ENCODE measurements at places on chromosomes 6 and 20.

- no peak for DNase-seq
Observed at GRCh38 chr20:21862956-21863355, 157.5 kb downstream of the PAX1 start.

DNA sequence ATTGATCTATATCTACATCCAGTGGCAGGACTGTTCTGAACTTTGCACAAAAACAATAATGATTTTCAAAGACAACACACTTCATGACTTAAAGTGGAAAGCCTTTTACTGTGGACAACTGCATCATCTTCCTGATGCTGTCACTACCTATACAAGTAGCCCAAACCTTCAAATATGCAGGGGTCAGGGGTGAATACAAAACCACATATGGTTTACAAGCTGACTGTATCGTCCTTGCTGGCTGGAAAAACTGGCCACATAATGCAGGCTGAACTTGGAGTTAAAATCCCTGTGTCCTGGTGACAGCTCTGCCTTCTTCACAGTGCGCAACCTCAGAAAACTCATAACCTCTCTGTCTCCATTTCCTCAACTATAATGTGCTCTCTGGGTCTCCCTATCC, 128.9 kb downstream of the GMDS start:
- DNase-seq, result no peak

GRCh38 chr6:44481056-44481455, 93.5 kb downstream of the CDC5L start:
- DNase-seq, result no peak

- DNase-seq, result no peak
Observed at GRCh38 chr6:57087916-57088315, 2.1 kb upstream of the ZNF451 start.

GRCh38 chr6:34638834-34639736, 57.5 kb downstream of the ILRUN start:
- no peak for DNase-seq

GRCh38 chr20:46541229-46541935, 9.1 kb downstream of the OCSTAMP start:
- DNase-seq, result no peak

DNA sequence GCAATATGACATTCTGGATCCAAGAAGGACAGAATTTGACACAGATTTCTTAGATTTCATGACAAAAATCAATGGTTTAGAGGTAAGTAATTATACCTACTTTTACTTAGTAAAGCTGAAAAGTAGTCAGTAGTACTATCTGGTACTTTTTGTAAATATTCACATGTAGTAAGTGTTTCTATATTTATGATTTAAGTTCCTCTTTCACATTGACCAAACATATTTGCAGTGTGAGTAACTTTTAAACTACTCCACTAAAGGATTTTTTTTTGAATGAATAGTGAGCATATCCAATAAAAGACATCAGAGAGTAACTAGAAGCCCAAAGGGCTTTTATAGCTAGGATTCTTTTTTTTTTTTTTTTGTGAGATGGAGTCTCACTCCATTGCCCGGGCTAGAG, 60.8 kb downstream of the DNAH8 start:
- no peak for DNase-seq

- DNase-seq, result no peak
Observed at GRCh38 chr6:166861304-166861703, 95.0 kb downstream of the RNASET2 start.

GRCh38 chr20:34639755-34640222, 37.1 kb downstream of the PIGU start:
- no peak for DNase-seq

GRCh38 chr20:19519466-19519865, 238.6 kb upstream of the RIN2 start:
- DNase-seq, result no peak

DNA sequence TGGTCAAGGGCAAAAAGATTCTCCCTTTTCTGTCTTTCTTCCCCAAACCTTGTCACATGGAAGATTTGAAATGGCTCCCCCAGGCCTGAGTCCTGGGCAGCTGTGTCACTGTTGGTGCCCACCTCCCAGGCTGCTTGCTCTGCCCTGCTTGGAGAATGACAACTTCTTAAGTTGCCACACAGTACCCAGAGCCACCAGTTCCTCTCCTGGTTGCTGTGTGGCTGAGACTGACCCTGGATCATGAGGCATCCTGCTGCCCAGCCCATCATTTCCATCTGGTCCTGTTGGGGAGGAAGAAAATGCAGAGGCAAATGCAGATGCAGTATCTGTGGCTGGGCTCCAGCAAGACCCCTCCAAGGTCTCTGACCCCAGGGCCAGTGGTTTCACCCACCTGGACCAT, 113.7 kb downstream of the PHACTR3 start:
- no peak for DNase-seq

- no peak for DNase-seq
Observed at GRCh38 chr20:36275441-36276189, 30.5 kb upstream of the DLGAP4 start.

- DNase-seq, result peak; percentile 56
Observed at GRCh38 chr6:137342607-137343190, 123.5 kb upstream of the IFNGR1 start.

DNA sequence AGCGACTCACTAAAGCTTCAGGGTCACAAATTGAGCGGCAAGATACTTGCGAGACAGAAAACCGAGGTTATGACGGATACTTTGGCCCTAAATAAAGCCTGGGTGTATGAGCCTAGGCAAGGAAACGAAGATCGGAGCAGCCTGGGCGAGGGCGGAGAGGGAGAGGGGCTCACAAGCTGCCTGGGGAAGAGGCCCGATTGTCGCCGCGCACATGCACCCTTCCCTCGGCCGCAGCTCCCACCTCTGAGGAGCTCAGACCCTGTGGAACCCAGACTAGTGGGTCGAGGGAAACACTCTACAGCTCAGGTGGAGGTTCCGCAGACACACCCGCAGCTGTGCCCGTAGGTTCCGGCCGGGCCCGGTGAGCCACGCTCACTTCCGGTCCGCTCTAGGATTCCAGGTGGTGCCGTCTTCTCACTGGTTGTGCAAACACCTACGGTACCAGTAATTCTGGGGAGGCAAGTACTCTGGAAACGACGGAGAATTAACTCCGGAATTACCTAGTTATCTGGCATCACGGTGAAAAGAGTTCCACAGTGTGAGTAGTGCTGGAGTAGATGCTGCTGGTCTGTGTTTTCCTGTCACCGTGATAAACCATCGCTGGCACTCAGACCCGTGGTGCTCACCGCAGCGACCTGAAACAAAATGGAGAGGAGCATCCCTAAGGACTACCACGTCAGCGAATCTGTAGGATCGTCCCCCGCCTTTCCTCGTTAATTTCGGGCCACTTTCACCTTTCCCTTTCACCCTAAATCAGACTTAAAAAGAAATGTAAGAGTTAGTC, 61.5 kb downstream of the GPX5 start:
- no peak for DNase-seq

- no peak for DNase-seq
Observed at GRCh38 chr20:59424976-59425375, 124.6 kb downstream of the EDN3 start.

DNA sequence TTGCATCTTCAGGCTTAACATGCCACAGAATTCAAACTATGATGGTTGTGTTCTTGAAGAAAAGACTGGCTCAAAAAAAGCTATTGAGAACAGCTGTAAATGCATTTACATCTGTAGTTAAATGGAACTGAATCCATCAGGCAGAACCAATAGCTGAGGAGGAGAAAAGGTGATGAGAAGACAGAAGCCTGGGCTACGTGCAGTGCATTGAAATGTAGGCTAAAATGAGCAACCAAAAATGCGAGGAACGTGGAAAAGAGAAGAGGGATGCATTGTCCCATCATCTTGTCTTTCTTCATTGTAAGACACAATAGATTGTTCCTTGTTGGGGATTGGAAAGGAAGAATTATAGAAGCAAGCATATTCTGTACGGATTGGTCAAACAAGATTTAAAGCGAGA, 13.8 kb upstream of the HDDC2 start:
- DNase-seq, result no peak

GRCh38 chr20:237489-237888, 10.4 kb downstream of the DEFB129 start:
- DNase-seq, result peak; percentile 22

DNA sequence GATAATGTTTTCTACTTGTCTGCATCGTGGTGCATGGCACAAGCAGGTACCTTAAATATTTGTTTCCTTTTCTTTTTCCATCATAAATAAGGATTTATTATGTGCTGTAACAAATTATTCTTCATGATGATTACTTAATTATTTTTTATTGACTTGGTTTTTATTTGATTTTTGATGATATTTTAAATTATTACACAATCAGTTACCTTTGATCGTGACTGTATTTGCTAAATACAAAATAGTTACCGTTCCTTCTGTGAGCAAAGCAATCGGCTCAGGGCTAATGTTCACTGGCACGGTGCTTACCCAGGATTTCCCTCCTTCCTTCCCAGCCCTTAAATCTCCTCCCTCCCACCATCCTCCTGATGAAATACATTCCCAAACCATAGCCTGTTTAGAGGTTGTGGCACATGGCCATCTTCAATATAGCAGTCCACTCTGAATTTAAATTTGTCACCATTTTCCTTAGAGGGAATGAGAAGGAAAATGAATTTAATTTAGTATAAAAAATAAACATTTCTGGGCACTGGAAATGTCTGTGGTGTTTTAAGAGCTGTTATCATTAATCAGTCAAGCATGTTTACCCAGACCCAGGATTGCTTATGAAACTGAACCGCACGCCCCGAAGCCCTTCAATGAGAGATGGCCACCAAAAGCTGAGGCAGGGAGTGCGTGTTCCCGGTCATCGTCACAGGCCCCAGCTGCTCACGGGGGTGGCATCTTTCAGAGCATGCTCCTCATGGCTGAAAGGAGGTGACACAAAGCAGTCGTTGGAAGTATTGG, 23.0 kb upstream of the EXOC2 start:
- no peak for DNase-seq

- DNase-seq, result no peak
Observed at GRCh38 chr6:139473731-139474130, 99.3 kb upstream of the CITED2 start.

DNA sequence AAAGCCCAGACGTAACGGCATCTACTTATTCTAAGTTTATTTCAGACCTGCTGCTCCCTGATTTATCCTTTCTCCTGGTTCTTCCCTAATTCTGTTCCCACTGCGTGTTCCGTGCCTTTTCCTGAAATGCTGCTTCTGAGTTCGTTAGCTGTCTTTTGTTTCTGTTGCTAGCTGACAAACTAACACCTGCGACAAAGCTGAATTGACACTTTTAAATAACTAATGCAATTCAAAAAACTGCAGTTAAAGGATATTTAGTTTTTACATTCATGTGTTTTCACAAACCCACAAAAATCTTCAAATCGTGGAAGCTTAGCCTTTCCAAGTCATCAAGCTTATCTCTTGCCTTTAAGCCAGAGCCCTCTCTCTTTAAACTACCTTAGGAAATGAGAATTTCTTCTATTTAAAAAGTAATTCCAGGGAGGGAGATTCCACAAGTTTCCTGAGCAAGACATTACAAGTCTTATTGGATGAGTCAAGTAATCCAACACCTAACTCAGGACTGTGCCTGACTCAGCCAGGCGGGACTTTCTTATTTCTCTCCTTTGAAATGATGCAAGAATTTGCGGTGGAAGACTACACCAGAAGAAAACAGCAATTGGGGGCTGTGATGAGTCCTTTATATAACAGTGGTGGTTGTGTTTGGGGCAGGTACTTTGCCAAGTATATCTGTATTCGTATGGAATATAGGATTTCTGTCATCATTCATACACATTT, 6.3 kb downstream of the ADTRP start:
- no peak for DNase-seq

DNA sequence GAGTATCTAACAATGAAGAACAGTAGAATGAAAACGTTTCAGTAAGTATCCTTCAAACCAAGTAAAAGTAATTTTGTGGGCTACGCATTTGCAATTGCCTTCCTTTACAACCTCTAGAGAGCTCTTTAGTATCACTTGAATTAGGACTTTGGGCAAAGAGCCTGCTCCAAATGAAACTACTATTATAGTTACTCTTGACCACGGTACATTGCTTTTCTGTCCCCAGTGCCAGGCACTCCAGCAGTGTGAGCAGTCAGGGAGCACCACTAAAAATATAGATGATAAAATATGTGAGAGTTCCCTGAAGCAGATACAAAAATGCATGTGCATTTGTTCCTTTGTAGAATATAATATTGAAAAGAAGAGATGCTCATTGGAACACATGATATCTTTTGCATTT, 450.1 kb upstream of the MANEA start:
- DNase-seq, result no peak

DNA sequence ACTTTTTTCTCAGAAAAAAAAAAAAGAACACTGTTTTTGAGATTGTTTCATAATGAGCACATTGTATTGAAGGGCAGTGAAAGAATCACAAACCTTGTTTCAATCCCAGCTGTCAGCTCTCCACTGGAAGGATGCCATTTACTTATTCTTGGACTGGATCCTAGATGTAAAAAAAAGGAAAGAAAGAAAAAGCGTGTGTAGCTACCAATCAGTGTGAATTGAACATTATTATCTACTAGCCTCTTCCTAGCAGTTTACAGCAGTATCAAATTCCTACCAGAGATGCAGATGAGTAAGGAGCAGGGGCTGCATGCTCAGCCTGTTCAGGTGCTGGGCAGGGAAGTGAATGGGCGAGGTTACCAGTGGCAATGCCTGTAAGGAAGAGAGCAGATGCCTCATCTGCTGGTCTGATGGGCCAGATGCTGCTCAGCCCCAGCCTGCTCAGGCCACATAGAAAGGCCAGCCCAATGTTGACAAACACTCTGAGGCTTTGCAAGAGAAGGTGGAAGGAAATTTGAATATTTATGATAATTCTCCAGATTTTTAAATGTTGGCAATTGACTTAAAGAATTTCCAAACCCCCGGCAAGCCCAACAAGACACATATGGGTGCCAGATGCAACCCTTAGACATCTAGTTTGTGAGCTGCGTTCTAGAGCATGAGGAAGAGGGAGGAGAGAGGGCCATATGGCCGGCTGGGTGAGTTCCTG, 189.5 kb downstream of the IBTK start:
- DNase-seq, result peak; percentile 15

- no peak for DNase-seq
Observed at GRCh38 chr6:156952401-156952800, 175.2 kb downstream of the ARID1B start.
